ENCODE measurements at places on chromosomes 3 and 15. TPM values are rescaled to one million over a fixed set of nuclear protein-coding genes. Genes with fewer than 3 reads are reported as not detected.

ARHGEF26 gene
- total RNA-seq: 12.0 TPM

STAC gene
- total RNA-seq: 14.2 TPM

GOLGA8K gene
- not detected for total RNA-seq

NR2E3 gene
- total RNA-seq: 1.2 TPM

ZNF385D gene
- total RNA-seq: 11.0 TPM

HLTF gene
- total RNA-seq: 36.0 TPM

PSMD6 gene
- total RNA-seq: 60.3 TPM
